HFFc6 (cell line): ENCODE measurements at places on chromosomes 4 and X. TPM values are rescaled to one million over a fixed set of nuclear protein-coding genes. Genes with fewer than 3 reads are reported as not detected.

DNA sequence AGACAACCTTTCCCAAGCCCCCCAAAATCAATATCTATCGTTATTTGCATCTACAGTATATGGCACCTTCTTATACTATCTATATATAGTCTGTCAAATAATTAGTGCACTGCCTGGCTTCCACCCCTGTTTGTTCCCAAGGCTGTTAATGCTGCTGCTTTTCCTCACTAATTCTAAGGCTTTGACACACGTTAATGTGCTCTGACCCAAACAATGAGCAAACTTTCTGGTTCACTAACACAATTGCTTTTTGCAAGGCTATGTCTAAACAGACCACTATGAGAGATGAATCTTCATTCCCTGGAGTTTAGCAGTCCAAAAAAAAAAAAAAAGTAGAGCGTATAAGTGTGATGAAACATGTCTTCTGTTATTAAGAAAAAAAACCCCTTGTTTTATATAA lies 360.9 kb upstream of the AGA start:
- DNase-seq = no peak

DNA sequence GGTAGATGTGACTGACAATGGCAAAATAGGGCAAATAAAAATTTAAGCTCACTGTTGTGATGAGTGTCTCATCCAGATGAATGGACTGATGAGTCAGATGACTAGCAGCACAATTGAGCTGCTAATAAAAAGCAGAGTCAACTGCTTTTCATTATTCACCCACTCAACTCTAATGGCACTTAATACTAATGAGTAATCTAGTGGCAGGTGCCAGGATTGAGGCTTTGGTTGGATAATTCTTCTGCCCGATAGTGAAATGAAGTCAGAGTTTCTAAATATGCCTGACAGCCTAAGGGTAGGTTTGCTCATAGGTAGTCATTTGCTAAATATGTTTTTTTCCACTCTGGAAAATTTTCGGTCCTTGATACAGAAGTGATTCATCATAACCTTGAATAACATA lies 10.4 kb downstream of the OGT start:
- DNase-seq = peak; percentile 93

- DNase-seq = peak; percentile 85
Observed at GRCh38 chr4:139599594-139600374, 43.8 kb upstream of the SETD7 start.

DNA sequence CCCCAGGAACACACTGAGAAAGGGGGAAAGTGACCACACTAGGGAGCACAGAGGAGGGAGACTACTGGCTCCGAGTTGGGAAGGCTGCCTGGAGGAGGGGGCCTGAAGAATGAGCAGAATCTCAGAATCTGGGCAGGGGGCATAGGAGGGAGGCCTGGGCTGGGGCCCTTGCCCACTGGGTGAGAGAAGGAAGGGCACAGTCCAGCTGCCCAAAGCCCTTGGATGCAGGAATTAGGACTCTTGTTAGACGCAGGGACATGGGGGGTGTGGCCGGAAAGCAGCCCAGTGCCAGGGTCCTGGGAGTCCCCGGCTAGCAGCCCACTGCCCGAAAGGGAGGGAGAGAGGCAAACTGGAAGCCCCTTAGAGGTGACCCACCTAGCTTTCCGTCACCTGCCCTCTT lies 1.9 kb upstream of the DUSP9 start:
- no peak for DNase-seq

GRCh38 chrX:107721966-107722707 lies 53.5 kb downstream of the TSC22D3 start:
- DNase-seq = no peak

GRCh38 chr4:33954759-33955158 lies 2289.6 kb downstream of the ARAP2 start:
- DNase-seq = no peak

The HERC5 gene
- total RNA-seq = 0.05 TPM in 1 of 3 replicates, not detected in the others

DNA sequence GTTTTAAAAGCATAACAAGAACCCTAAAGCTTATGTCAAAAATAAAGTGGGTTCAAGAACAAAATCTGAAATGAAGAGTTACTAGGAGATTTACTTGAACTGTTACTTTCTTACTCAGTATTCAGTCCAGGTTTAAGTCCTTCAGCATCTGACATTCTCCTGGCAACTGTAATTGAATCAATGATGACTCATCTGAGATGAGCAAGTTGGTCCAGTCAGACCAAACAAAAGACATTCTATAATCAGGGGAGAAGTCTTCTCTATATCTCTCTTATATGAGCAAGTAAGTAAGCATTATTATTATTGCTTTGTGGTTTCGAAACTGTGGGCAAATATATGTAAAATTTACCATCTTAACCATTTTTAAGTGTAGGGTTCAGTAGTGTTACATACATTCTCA lies 34.6 kb downstream of the MAP9 start:
- DNase-seq = peak; percentile 22

The PRIMPOL gene
- total RNA-seq = 8.0 to 11.3 TPM (median 10.3 TPM) in 3 replicates

- no peak for DNase-seq
Observed at GRCh38 chr4:78630615-78631014, 79.0 kb downstream of the ANXA3 start.

The MRPS18C gene
- 52.4 to 72.1 TPM (median 60.6 TPM) in 3 replicates for total RNA-seq

GRCh38 chrX:131677655-131678628 lies 134.1 kb downstream of the OR13H1 start:
- DNase-seq = no peak

The TMSB15A gene
- 1.5 to 2.9 TPM (median 1.8 TPM) in 3 replicates for total RNA-seq

DNA sequence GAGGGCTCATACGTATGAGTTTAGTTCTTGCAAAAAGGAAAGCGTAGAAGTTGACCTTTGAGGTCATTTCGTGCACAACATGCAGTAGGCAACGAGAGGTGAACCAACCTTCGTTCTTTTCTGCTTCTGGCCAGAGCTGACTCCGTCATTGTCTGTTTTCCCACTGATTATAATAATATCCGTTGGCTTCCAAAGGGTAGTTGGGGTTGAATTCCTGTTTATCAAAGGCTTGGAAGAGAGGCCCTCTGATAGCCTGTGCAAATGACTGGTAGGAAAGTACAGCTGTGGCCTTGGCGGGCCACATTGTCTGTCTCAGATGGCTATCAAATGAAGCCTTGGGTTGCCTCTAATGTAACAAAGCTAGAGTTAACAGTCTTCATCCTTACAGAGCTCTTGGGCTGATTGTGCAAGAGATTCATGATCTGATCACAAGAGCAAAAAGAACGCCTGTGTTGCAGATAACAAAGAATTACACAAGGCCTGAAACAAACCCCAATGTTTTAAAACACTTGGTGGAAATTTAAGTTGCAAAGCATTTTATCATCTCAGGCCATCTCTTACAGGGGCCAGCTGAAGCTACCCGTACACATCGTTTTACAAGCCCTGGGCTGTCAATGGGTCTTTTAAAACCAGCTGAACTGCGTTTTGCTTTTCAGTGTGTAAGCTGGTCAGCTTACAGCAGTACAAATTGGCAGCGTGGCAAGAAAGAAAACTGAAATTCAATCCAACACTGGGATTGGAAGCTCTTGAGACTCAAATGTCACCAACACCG lies 46.1 kb upstream of the FAM9C start:
- no peak for DNase-seq

The APLN gene
- total RNA-seq = 0.10 and 0.37 TPM in 2 replicates

The CT45A2 gene
- not detected in 3 replicates for total RNA-seq

The PI4K2B gene
- total RNA-seq = 27.7 to 33.1 TPM (median 29.2 TPM) in 3 replicates

GRCh38 chr4:168486912-168487281 lies 6.6 kb upstream of the DDX60L start:
- DNase-seq = peak; percentile 79

GRCh38 chr4:42632653-42633382 lies 24.1 kb downstream of the ATP8A1 start:
- DNase-seq = no peak

DNA sequence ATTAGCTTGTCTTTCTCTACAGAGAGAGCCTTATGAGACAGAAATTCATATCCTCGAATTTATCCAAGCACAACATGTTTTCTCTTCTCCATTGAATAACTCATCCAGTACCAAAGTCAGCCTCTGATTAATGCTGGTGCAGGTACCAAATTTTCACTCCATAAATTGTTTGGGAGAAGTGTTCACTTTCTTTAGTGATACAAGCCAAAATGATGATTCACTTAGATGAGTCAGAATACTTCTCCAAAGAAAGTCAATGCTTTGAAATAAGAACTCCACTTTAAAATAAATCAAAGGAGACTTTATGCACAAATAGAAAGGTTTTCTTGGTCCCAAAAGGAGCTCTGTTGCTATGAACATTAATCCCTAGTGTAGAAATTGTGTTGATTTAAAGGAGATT lies 60.2 kb downstream of the MAOB start:
- DNase-seq = no peak

DNA sequence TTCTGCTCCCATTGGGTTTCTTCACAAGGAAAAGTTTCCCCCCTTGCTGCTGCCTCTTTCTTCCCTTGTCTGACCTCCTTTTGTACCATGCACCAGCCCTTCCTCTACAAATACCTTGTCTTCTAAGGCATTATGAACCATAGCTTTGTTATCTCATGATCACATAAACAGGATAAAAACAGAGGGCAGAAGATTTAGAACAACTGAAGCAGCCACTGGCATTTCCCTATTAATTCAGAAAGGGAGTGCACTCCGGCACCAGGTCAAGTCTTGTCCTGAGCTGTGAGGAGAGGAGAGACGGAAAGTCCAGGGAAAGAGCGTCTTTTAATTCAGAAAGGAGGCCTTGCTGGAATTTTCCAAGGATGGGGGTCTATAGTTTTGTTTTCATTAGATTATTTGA lies 281.7 kb downstream of the RCHY1 start:
- no peak for DNase-seq

GRCh38 chrX:111348429-111348828 lies 63.6 kb downstream of the DCX start:
- DNase-seq = no peak

The TMPRSS11D gene
- total RNA-seq = not detected in 3 replicates

DNA sequence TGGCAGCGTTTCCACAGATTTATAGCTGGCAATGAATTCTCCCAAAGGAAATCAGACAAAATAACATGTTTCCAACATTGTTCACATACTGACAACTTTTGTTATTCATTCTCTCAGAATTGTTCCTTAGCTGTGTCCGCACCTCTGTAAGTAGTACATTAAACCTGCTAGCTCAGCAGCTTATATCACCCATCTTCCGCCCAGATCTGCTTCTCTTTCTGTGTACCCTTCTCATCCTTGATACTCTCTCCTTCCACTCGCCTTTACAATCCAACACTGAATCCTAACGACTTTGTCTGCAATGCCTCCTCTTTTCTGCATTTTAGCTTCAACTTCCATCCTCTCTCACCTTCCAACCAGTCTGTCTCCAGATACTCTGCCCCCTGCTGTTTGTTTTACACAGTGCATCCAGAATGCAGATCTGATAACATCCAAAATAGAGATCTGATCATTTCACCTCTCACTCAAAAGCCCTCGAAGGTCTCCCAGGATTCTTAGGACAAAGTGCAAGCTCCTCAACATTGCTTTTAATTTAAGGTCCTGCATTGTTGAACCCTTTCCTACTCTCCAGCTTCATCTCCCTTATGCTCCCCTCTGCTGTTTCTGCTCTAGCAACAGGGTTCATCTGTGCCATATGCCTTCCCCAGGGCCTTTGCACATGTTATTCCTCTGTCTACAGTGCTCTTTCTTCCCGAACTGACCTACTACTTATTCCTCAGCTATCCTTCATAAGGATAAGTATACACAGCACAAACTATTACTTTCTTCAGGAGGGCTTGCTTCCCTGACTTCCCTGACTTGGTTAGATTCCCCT lies 67.3 kb upstream of the VBP1 start:
- peak; percentile 12 for DNase-seq

DNA sequence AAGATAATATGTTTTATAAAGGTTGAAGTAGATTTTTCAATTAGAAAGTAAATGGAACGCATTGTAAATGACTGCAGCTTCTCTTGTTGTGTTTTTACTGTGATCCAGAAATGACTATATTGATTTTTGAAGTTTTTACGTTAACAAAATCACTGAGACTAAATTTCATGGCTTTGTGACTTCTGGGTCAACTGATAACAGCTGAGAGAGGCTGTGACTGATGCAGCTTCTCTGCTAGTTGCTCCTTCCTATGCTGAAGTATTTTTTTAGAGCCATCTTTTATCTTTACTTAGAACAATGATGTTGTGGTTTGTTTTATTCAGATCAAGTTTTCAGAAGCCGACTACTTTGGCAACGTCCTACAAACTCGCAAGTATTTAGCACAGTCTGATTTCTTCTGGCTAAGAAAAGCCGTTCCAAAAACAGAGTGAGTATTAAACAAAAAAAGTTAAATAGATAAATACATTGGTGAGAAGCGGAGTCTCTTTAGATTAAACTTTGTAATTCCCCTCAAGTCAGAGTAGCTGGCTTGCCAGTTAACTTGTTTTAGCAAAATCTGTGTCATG lies 94.7 kb upstream of the CBLL2 start:
- no peak for DNase-seq

- DNase-seq = no peak
Observed at GRCh38 chr4:110124711-110125110, 73.7 kb downstream of the ELOVL6 start.

The DUSP9 gene
- total RNA-seq = not detected in 3 replicates

The RXFP1 gene
- total RNA-seq = not detected in 3 replicates

The IL3RA gene
- 0.09 to 0.13 TPM in 2 of 3 replicates, not detected in the other for total RNA-seq

- no peak for DNase-seq
Observed at GRCh38 chrX:49003696-49004095, 1.6 kb upstream of the GRIPAP1 start.

The ASMT gene
- total RNA-seq = 0.38 TPM in 1 of 3 replicates, not detected in the others

GRCh38 chr4:104870495-104871233 lies 276.0 kb upstream of the TET2 start:
- no peak for DNase-seq

The ACE2 gene
- total RNA-seq = not detected in 2 replicates

The ERCC6L gene
- total RNA-seq = 3.4 to 7.2 TPM (median 7.2 TPM) in 3 replicates

- DNase-seq = peak; percentile 94
Observed at GRCh38 chr4:1192091-1192492, 19.7 kb upstream of the SPON2 start.

The USP26 gene
- not detected in 3 replicates for total RNA-seq

DNA sequence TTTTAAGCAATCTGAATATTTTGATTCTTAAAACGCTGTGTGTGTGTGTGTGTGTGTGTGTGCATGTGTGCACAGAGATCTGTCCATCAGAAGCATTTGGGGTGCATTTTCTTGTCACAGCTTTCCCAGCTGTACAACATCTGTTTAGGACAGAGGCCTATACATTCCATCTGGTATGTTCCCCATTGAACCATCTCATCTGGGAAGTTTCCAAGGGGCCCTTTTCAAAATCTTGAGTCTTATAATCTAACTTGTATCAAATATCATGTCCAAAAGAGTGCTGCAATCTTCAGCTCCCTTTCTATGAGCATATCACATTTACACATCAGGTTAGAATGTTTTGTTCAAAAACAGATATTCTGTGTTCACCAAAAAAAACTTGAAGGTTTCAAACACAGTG lies 16.5 kb upstream of the MID1 start:
- no peak for DNase-seq

The ITGB1BP2 gene
- 0.22 to 0.95 TPM (median 0.39 TPM) in 3 replicates for total RNA-seq

GRCh38 chr4:158810487-158811215 lies 41.8 kb downstream of the FNIP2 start:
- DNase-seq = peak; percentile 99

DNA sequence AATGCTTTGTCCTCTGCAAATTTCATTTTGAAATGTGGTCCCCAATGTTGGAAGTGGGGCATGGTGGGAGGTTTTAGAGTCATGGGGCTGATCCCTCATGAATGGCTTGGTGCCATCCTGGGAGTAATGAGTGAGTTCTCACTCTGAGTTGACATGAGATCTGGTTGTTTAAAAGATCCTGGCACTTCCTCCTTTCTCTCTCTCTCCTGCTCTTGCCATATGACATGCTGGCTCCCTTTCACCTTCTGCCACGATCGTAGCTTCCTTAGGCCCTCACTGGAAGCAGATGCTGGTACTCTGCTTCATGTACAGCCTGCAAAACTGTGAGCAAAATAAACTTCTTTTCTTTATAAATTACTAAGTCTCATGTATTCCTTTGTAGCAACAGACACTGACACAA lies 262.0 kb downstream of the IL15 start:
- DNase-seq = no peak

GRCh38 chrX:22800806-22801205 lies 199.0 kb upstream of the DDX53 start:
- peak; percentile 49 for DNase-seq
